ENCODE measurements at places on chromosomes 1 and 21.

GRCh38 chr1:93602101-93602500 is 79.5 kb downstream of the BCAR3 start:
- DNase-seq = no peak

- DNase-seq = no peak
Observed at GRCh38 chr1:63668298-63668697, 75.1 kb downstream of the PGM1 start.

GRCh38 chr21:43687566-43688399 is 28.4 kb downstream of the RRP1B start:
- DNase-seq = no peak

DNA sequence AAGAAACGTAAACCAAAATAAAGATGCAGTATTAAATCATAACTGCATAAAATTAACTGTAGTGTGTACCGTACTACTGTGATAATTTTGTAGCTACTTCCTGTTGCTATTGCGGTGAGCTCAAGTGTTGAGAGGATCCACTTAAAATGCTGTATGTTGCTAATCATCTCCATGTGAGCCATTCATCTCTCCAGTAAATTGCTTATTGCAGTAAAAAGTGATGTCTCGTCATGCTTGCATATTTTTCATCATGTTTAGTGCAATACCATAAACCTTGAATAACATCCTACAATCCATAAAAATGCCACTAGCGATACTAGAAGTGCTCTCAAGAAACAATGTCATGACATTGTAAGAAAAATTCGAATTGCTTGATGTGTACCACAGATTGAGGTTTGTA is 66.3 kb downstream of the RAVER2 start:
- peak; percentile 9 for DNase-seq

- DNase-seq = no peak
Observed at GRCh38 chr1:183912265-183912886, 107.5 kb downstream of the RGL1 start.
